ENCODE measurements at places on chromosomes 2 and 18.

DNA sequence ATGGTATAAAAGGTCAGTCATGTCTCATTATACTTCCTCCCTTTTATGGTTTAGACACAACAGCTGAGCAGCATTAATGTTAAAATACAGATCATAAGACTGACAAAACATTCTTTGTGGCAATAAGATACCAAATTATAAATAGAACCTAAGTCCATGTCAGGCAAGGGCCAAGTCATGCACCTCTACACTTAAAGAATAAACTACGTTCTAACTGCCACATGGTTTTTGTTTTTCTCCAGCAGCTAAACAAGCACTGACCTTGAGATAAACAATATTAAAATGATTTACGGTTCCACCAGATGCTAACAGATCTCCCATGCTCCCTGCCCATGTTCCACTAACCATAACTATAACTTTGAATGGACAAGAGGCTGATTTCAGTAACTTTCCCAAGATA lies 368.6 kb upstream of the TFPI start:
- no peak for DNase-seq

DNA sequence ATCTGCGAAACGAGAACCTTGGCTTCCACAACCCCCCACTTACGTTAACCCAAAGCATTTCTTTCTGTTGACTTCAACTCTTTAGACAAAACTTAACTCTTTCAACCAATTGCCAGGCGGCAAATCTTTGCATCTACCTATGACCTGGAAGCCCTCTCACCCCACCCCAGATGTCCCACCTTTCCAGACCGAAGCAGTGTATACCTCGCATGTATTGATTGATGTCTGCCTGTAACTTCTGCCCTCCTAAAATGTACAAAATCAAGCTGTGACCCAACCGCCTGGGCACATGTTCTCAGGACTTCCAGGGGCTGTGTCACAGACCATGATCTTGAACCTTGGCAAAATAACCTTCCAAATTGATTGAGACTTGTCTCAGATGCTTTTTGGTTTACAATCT lies 12.3 kb downstream of the AQP12B start:
- DNase-seq = no peak

DNA sequence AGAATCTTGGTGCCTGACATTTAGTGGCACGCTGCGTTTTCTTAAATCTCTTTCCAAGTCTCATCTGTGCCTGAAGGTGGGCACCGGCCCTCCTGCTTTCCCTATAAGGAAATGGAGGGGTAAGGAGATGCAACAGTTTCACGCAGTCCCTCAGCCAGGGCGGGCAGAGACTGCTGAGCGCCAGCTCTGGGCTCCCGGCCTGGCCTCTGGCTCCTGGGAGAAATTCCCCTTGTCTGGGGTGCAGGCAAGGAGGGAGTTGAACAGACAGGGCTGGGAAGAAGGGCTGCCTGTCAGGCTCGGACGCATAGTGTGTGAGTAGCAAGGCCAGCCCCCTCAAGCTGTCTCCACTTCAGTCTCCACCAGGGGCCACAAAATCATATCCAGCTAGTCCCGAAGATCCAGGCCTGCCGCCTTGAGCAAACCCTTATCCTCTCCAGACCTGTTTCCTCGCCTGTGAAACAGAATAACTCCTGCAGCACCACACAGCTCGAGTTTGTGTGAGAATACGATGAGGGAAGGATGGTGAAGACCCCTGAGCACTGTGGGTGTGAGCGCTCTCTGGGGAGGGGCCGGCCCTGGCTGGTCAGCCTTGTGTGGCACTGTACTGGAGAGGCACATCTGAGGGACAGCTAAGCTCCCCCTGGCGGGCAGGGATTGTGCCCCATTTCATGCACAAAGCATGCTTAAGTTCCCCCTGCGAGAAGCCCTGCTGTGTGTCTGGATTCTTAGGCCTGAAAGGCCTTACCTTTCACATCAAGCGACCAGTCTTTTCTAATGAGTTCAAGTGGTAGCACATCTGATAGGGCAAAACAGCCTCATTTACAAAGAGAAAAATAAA lies 33.8 kb downstream of the SDC1 start:
- DNase-seq = no peak

DNA sequence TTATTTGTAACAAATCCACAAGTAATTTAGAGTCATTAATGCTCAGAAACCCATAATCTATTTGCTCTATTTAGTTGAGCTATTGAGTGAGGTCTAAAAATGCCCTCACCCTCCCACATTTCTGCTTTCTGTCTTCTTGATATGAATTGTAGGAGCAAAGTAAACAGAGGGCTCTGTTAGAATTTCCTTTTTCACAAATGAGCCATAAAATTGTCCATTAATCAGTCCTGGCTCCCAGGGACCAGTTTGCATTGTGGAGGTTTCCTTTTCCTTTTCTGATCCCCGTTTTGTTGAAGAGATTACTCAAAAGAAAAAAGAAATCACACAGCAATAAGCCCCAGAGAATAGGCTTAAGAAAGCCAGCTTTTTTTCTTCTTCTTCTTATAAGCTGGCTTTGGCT lies 476.7 kb downstream of the EPHA4 start:
- no peak for DNase-seq

DNA sequence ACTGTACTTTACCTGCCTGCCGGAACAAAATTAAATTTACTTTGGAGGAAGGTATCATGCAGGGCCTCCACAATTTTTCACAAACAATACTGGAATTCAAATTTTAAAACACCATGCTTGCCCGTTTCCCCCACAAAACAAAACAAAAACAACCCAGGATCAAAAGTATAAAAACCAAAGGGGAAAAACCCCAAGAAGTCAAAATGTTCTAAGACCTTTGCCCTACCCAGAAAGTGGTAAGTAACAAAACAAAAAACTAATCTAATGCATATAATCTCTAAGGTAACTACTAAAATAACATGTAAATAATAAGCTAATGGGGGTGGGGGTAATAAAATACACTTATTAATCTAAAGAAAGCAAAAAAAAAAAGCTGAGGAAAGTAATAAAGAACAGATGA lies 60.5 kb downstream of the CUL3 start:
- no peak for DNase-seq

DNA sequence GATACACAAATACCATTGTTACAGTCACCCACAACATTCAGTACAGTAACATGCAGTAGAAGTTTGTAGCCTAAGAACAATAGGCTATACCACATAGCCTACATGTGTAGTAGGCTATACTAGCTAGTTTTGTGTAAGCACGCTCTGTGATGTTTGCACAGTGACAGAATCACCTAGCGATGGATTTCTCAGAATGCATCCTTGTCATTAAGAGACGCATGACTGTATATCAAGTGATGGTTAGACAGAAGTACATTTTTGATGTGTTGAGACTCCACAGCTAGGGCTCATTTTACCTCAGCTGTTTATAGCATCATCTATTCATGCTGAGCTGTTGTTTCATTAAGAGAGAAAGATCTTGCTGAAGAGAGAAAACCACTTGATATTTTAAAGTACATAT lies 19.4 kb downstream of the PLEKHA3 start:
- no peak for DNase-seq

- DNase-seq = no peak
Observed at GRCh38 chr2:239263669-239264491, 136.9 kb downstream of the HDAC4 start.

- no peak for DNase-seq
Observed at GRCh38 chr2:234285541-234285940, 211.3 kb downstream of the ARL4C start.

DNA sequence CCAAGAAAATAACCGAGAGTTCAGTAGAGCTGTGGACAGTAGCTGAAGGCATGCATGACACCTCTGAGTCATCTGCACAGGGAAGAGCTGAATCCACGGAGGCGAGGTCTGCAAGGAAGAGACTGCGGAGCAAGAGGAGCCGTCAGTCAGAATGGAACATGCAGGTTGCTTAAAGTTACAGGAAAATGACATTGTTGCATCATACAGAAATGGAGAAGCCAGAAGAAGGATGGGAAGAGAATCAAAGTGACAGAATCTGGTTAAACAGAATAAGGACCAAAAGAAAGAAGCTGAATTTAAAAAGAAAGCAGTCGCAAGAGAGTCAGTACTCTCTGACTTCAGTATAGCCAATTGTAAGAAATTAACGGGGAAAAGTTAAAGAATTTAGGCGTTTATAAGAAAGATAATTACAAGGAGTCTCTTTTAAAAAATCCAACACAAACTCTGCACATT lies 533.8 kb downstream of the ADCYAP1 start:
- DNase-seq = no peak

DNA sequence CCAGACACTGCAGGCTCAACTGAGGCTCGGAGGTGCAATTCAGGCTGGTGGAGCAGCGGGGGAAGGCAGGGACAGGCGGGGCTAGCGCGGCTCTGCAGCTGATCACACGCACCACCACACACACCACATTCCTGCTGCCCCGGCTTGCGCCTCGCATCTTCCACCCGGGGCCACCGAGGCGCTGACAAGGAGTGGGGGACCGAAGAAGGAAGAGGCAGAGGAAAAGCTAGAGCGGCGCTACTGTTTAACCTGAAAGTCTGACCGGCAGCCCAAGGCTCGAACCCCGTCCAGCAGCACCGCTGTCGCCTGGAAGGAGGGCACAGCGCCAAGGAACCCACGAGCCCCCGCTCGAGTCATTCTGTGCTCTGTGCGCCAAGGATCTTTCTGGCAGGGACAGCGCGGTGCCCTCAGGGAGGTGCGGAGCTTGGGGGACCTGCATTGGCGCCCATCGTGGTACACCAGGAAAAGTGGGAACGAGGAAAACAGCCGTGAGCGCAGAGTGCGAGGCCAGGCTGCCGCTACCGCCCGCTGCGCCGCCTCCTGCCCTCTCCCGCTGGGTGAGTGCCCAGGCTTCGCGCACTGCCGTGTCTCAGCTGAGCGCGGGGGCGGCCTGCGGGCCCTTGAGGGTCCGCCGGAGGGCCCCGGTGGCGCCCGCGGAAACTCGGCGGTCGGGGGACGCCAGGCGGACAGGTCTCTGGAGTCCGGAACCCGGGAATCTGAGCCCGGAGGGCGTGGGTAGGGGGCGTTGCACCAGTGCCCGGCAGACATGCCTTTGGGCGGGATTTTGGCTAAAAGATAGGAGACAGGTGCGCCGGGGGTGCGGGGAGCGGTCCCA lies 860 bp upstream of the KCNJ3 start:
- no peak for DNase-seq

DNA sequence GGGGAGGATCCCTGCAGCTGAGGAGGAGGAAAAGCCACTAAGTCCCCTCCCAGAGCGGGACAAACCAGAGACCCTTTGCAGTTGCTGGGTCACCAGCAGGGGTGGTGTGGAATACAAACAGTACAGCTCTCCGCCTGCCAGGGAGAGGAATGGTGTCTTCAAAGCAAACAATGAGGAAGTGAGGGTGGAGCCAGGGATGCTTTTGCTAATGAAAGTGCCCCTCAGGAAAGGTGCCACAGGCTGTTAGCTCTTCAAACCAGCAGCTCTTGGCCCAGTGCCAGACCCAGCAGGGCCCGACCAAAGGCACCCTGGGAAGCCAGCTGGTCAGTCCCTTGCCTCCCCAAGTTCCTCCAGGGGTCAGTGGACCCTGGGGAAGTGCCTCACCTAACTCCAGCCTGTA lies 102.8 kb downstream of the HIBCH start:
- DNase-seq = peak; percentile 8

DNA sequence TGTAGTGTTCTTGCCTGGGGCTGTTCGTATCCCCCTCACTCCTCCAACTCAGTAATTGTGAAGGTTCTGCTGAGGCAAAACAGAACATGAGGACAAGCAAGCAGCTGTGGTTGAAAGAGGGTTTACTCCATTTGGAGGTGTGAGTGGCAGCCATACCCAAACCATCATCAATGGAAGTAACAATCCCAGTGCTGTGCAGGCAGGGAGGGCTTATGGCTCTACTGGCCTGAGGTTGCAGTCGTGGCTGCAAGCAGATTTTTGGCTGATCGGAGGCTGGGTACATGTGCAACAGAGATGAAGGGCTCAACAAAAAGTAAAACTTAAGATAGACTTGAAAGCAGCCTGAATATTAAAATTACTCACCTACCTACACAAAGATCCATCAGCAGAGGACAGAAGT lies 13.2 kb downstream of the SRSF7 start:
- no peak for DNase-seq

GRCh38 chr2:170739048-170739447 lies 23.9 kb downstream of the SP5 start:
- no peak for DNase-seq

GRCh38 chr2:42086500-42086953 lies 38.7 kb downstream of the PKDCC start:
- peak; percentile 36 for DNase-seq

- no peak for DNase-seq
Observed at GRCh38 chr2:195694553-195694952, 37.5 kb downstream of the SLC39A10 start.

Measured in activated gamma-delta T cell treated with Interleukin-2 at 50 U/mL for 16 hours (primary cell).